ENCODE measurements at places on chromosomes 6 and 20.

DNA sequence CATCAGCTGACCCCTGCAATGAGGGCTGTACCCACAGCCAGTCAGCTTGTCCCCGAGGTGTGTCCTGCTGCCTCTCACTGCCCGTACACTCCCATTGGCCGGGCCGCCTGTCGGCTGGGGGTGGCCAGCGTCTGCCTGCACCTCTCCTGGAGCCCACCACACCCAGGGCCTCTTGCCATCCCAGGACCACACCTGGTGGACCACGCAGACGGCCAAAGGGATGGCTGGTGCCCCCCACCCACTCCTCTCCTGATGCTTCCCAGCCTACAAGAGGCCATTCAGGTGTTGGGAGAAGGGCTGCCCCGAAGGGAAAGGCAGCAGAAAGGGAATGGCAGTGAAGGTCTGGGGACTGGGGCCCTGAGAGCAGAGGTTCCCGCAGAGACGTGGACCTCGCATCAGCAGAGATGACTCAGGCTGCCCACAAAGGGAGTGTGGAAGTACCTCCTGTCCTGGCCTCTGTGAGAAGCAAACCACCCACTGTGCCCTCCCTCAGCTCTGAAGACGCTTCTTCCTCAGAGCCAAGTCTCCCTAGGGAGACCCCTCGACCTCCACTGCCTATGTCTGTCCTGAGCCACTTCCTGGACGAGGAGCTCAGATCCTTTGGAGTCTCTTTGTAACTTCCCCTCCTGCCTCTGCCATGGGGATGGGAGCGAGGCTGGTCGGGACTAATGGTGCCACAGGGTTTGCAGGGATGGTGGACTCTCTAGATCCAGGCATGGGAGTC is 60.9 kb downstream of the PYGB start:
- no peak for DNase-seq

DNA sequence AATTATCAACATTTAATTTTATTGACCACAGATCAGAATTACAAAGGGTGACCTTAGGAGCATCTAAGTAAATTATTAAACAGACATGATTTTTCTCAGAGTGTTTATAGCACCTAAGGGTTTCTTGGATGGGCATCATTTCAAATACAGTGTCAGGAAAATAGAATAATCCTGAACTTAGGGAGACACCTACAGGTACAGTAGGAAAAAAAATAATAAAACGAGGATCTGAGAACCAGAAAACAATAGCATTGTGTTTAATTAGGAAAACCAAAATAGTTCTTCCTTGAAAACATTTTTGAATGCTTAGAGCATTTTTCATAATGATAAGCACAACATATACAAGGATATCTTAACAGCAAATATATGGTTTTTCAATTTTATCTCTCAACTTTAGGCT is 39.2 kb downstream of the MMUT start:
- DNase-seq: no peak

- DNase-seq: no peak
These were observed 121.4 kb upstream of the TRAF3IP2 start for GRCh38 chr6:111727041-111727440.

- no peak for DNase-seq
These were observed 49.6 kb downstream of the FOXO3 start for GRCh38 chr6:108610270-108610839.

GRCh38 chr20:47540443-47541354 is 39.0 kb downstream of the NCOA3 start:
- no peak for DNase-seq

GRCh38 chr20:55097621-55098020 is 622.2 kb downstream of the DOK5 start:
- DNase-seq: no peak

GRCh38 chr6:160076009-160076408 is 45.6 kb upstream of the SLC22A1 start:
- no peak for DNase-seq

GRCh38 chr20:36792422-36792821 is 18.9 kb upstream of the DSN1 start:
- DNase-seq: peak; percentile 60

DNA sequence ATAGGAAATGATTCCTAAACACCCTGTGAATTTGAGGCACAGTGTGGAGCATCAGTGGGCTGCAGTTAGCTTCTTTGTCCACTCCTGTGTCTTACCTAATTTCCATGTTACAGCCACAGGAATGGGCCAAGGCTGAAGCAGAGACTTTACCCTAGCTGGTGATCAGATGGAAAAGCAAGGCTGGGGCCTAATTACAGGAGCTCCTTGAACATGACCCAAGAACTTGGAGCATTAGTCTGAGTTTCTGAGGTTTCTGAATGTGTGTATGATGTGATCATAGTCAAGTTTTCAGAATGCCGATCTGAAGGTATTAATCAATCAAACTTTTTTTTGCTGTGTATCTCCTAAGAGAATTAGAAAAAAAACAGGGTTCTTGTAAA is 18.0 kb downstream of the HECA start:
- DNase-seq: no peak

GRCh38 chr6:33906439-33906838 is 102.6 kb upstream of the MLN start:
- DNase-seq: no peak

- no peak for DNase-seq
These were observed 10.4 kb downstream of the FBXL4 start for GRCh38 chr6:98937351-98937750.

GRCh38 chr20:17896193-17896723 is 72.3 kb downstream of the SNX5 start:
- no peak for DNase-seq

GRCh38 chr20:1784586-1784985 is 110.6 kb upstream of the SIRPA start:
- no peak for DNase-seq

DNA sequence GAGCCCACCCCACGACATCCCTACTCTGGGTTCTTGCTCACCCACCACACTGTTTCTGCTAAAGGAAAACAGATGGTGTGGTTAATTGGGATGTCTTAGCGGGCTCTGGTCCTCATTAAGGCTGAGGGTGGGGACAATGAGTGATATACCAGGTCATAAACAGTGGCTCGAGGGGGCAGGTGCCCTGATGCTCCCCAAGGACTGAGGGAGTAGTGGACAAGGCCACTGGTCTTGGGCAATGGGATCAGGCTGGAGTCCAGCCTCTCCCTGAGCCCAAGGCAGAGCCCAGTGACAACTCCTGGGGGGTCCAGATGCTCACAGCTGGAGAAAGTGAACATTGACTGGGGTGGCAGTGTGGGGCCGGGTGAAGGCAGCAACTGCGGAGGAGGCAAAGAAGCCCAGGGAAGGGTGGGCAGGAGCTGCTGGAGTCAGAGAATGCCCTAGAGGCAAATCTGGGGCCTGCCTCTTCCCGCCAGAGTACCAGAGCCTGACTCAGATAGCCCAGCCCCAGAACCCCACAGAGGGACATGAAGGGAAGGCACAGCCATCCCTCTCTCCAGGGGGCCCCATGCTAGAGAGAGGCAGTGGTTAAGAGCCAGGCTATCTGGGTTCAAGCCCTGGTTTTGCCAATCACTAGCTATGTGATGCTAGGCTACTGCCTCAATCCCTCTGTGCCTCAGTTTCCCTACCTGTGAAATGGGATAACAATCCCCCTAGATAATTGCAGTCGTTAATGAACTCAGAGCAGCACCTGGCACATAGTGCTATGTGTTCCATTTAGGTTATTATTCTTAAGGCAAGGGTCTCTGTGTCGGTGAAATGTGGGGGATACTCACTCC is 72.3 kb downstream of the MRPL14 start:
- DNase-seq: no peak

DNA sequence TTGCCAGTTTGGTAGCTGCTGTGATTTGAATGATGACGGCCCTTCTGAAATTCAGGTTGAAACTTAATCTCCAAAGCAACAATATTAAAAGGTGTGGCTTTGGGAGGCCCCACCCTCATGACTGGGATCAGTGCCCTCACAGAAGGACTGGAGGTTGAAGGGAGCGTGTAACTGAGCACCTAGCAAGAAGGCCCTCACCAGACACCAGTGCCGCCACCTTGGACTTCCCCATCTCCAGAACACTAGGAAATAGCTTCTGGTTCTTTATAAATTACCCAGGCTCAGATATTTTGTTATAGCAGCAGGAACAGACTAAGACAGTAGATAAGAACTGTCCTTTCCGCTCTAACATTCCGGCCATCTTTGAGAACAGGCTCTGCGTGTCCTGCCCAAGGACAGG is 243.1 kb downstream of the DLL1 start:
- no peak for DNase-seq

DNA sequence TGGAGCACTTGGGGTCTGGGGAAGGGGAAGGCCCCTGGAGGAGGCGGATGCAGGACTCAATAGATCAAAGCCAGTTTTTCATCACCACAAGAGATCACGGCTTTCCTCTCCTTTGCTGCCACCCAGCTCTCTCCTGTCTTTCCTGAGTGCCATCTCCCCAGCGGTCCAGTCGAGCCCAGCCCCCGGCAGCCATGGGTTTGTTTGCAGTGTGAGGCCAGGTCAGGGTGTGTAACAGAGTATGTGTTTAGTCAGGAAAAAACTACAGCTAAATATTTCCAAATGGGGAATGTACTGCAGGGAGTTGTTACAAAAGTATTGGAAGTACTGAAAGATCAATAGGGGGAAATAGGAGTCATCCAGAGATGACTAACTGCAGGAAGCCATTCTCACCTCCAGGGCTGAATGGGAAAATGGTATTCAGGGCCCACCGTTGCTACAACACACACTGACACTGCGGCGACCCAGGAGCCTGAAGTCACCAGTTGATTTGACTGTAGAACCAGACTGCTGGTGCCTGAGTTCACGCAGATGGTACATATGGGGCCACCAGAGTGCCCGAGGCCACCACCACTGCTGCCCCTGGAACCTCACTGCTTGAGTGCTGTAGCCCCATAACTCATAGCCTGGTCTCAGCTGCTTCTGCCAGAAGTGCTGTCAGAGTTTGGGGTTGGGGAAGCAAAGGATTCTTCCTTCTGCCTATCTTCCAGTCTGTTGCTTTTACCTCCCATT is 23.6 kb upstream of the FANCE start:
- no peak for DNase-seq

DNA sequence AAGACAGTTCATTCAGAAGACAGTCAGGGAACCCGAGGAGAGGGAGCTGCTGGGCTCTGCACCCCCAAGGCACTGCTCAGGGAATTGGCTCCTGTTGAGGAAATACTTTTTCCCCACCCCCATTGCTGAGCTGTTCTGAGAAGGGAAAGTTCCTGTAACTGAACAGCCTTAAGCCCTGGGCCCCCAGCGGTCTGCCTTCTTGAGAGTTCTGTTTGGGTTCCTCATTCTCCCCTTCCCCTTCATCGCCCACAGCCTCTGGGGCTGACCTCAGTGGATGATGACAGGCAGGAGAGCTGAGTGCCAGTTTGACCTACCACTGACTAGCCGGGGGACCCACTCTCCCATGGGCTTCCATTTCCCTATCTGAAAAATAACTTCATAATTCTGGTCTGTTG is 10.7 kb downstream of the HCK start:
- DNase-seq: no peak

All from non-pigmented ciliary epithelial cell (primary cell).